A172 (cell line): ENCODE measurements at places on chromosomes 1 and 21. TPM values are rescaled to one million over a fixed set of nuclear protein-coding genes. Genes with fewer than 3 reads are reported as not detected.

DNA sequence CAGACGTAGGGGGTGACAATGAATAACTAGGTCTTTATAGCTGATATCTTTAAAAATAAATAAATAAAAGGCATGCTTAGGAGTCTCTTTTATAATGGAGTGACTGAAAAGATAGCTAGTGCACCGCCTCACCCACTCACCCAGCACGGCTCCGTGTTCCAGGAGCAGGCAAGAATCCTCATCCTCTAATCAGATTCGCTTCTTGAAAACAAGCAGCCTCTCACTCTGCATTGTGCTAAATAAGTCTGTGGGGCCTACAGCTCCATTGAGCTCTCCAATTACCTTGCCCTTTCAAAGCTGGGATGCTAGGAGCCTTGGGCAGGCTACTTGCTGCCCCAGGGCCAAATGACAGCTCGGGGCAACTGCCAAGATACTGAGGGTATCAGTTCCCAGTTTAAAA lies 91.5 kb downstream of the TIAM1 start:
- DNase-seq, result no peak

DNA sequence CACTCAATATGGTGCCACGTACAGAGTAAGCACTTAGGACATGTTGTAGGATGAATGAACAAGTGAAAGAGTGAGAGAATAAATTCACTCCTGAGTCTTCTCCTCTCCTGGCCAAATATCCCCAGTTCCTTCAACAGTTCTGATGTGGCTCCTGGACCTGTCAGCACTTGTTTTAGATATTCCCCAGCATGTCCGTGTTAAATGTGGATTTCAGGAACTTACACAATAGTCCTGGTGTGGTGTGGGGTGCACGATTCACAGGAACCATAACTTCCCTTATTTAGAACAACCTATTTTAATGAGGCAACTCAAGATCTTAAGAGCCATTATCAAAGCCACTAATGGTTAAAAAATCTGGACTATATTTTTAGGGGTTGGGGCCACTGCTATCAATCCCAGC lies 39.0 kb upstream of the MYSM1 start:
- DNase-seq, result no peak

- DNase-seq, result no peak
Observed at GRCh38 chr1:158020886-158021620, 27.6 kb downstream of the KIRREL1 start.

- DNase-seq, result peak; percentile 70
Observed at GRCh38 chr1:184283999-184284398, 102.8 kb upstream of the C1orf21 start.

- no peak for DNase-seq
Observed at GRCh38 chr1:30751830-30752650, 5.5 kb downstream of the LAPTM5 start.

DNA sequence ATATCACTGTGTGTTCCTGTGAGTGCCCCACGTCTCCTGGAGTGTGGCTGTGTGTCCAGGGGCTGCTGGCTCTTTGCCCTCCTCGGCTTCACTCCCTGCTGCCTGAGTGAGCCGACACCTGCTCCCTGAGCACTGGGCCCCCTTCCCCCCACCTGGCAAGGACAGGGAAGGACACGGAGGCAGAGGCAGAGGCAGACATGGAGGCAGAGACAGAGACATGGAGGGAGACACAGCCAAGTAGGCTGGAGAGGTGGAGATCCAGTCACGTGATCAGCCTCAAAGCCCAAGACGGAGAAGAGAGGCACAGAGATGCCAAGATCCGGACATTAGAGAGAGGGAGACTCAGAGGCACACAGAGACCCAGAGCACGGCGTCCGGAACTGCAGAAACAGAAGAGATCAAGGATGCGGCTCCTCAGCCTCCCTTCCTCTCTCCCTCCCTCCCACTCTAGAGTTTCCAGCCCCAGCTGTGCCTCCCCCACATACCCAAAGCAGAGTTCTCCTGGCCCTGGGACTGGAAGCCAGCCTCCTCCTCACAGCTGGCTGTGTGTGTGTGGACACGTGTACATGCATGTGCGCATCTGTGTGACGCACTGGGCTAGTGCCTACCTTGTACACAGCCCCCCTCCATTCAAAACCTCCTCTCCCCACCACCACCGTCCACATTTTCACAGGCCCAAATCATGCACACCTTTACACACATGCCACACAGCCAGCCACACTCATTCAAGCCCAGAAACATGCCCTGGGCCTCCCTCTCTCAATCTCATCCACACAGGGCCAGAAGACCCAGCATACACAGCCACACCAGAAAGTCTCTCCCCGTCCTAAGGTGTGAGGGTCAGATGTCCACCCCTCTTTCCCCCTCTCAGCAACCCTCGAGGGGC lies 39.1 kb upstream of the WASF2 start:
- DNase-seq, result no peak

DNA sequence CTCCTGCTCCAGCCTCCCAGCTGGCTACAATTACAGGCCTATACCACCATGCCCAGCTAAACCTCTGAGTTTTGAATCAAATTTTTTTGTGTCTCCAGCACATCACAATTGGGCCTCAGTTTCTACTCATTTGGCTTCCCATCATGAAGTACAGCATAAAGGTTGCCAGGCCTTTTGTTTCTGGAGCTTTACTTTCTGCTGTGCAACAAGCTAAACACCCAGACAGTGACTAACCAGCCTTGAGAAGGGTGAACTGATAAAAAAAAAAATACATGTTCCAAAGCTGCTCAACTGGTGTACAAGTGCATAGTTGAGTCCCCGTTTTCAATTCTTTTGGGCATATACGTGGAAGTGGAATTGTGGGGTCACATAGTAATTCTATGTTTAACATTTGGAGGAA lies 25.1 kb downstream of the TIAM1 start:
- DNase-seq, result no peak

DNA sequence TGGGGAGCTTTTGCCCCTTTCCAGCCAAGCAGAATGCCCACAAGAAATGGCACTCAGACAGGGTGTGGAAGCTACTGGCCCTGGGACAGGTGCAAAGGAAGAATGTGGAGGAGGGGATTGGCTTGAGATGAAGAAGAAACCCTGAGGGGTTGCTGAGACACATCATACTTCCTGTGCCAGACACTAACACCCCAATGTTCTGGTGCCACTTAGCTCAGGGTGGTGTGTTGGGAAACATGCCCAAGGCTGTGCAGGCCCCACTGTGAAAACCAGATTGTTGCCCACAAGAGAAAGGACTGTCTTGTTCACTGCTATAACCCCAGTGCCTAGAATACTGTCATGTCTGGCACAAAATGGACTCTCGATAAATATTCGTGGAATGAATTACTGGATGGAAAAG lies 9.9 kb upstream of the PAQR6 start:
- DNase-seq, result no peak

GRCh38 chr21:14523234-14523633 lies 22.9 kb downstream of the SAMSN1 start:
- DNase-seq, result no peak

- DNase-seq, result no peak
Observed at GRCh38 chr1:159835356-159835755, 8.7 kb downstream of the SLAMF8 start.

GRCh38 chr21:17542371-17543011 lies 29.6 kb downstream of the CXADR start:
- DNase-seq, result no peak

- peak; percentile 68 for DNase-seq
Observed at GRCh38 chr1:173191011-173191705, 16.0 kb downstream of the TNFSF4 start.

DNA sequence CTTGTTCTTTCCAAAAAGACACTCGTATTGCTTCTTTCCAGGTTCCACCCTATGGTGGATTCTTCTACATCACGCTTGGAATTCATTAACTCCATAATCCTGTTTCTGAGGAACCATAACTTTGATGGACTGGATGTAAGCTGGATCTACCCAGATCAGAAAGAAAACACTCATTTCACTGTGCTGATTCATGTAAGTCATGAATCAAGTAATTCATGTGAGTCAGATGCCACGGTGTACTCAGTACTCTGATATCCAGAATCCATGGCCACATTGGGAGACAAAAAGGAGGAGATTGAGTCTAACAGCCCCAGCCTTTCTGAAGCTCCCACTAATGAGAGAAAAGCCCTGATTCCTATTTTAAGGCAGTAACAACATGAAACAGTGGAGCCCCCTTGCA lies 7.4 kb downstream of the CHI3L2 start:
- peak; percentile 45 for DNase-seq

DNA sequence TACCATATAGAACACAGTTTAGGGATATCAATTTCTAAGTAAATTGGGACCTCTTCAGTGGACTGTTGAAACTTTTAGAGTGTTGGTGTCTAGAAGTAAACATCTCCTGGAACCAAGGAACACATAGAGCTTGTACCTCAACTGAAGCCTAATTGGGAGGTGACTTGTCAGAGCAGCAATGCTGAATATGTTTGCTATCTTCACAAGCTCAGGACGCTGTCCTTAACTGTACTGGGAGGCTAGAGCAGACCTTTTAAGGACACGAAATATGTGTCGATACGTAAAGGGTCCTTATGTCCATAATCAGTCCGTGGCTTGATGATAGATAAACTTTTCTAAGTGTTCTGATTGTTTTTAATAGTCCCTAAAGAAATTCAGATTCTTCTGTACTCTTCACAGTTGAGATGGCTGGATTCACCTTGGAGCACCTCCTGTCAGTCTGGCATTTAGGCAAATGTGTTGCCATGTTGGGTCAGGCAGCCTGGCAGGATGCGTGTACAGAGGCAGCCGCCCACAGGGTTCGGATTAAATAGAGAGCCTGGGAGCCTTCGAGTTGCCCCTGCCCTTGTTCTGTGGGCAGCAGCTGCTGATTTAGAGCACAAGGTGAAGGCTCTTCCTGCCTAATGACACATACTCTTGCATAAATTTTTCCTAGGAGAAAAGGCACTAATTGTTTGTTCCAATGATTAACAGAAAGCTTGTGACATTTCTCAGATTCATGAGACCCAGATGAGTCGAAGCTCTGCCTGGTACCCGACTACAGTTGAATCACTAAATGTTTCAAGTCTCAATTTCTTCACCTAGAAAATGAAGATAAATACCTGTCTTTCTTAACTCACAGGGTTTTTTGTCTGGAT lies 3.6 kb downstream of the ACTN2 start:
- DNase-seq, result no peak

DNA sequence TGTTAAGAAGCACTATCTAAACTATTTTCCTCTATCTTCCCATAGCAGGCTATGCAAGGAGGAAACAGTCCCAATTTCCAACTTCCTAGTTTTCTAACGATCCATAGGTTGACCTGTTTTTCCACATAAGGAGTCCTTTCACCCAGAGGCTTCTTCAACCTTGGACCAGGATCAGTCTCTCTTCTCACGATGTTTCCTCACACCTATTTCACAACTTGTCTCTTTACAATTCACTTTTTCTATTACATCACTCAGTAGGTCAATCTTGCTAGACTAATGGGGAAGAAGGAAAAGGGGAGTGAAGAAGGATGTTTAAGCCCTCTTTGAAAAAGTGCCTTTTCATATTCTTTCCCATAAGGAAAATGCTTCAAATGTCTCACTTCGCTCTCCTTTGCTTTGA lies 15.9 kb downstream of the PALMD start:
- no peak for DNase-seq

GRCh38 chr21:40636026-40636425 lies 210.9 kb downstream of the DSCAM start:
- DNase-seq, result no peak

DNA sequence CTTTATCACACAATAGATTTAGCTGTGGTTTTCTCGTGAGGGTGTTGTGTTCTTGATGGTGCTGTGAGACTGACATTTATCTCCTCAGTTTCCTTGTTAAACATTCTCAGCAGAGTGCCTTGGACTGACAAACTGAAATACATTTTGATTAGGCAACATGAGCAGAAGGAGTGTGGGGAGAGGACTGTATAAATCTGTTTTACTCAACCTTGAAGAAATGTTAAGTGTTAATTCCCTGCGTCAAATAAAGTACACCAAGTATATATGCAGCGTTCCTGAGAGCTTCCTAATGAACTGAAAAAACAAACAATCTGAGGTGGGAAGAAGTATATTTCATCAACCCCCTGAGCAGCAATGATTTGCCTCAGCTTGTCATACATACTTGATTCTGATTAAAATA lies 540.3 kb upstream of the B3GALT2 start:
- no peak for DNase-seq

- DNase-seq, result no peak
Observed at GRCh38 chr1:209107535-209107934, 476.0 kb upstream of the CAMK1G start.

DNA sequence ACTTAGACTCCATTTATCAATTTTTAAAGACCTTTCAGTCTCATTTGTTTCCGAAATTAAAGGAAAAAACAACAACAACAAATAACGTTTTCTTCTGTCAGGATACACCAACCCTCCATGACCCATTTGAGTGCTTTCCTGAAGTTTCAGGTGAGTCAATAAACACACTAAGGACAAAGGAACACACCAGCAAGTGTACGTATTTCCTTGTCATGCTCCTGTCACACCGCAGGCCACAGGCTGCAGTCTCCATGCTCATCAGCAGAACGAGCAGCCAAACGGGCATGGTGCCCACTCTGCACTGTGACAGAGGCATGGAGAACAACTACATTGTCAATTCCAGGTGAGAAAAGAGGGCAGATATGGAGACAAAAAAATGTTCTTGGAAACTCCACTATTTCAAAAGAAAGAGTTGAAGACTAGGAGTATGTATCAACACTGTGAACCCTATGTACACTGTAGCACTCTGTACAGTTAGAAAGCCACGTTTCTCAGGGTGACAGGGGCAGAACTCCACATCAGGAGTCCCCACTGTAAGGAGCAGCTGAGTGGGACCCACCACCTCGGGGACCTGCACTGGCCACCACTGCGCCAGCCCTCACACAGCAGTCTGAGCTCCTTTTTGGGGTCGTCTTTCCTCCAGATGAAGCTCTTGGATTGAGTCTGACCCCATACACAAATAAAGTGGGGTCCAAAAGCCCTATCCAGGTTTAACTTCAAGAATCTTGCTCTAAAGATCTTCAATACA lies 2.6 kb downstream of the PTTG1IP start:
- DNase-seq, result no peak

Gene FCRL1
- total RNA-seq, result not detected in 2 replicates

Gene PRAMEF11
- not detected in 2 replicates for total RNA-seq

Gene UQCRH
- 534 and 595 TPM in 2 replicates for total RNA-seq

Gene KPRP
- total RNA-seq, result not detected in 2 replicates

Gene LRRN2
- total RNA-seq, result 2.3 and 2.4 TPM in 2 replicates

Gene MSH4
- 0.02 and 0.05 TPM in 2 replicates for total RNA-seq

Gene RHD
- not detected in 2 replicates for total RNA-seq

Gene AKR7A3
- 0.12 TPM in 1 of 2 replicates, not detected in the other for total RNA-seq

Gene KIAA0040
- 0.24 TPM in 1 of 2 replicates, not detected in the other for total RNA-seq

Gene INAVA
- total RNA-seq, result 4.6 and 10.9 TPM in 2 replicates

Gene CD101
- total RNA-seq, result not detected in 2 replicates
